ENCODE measurements at places on chromosomes 6 and 20.

- no peak for DNase-seq
Measured at GRCh38 chr20:12946789-12947188, 62.0 kb upstream of the SPTLC3 start.

DNA sequence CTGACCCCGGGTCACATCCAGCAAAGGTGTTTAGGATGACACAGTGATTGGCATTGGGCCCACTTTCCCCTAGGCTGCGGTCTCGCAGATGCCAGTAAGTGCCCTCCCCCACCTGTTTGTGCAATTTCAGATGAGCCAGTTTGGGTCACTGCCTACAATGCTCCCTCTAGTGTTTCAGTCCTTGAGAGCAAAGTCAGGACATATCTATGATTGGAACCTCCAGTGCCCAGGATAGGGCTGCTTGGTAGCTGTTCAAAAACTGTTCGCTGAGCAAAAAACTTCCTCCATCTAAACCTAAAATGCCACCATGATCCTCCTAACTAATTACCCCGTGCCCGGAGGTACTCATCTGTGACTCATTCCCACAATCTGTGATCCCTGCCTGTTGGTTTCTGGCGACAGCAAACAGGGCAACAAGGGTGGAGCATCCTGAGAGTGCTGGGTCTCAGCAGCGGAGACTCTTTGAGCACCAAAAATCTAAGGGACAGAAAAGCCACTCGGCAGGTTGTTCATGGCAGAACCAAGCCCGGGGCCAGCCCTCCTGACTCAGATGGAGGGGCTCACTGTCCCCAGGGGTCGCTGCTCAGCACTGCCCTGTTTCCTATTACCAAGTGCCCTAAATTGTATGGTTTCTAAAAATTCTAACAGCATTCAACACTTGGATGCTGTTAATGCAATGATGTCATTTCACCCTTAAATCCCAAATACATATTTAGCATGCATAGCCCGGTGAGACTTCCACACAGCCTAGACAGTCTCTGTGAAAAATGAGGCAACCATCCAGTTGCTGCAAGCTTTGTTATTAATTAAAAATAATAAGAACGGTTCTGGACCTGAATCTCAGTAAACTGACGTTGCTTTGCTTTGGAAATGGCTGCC, 5.0 kb downstream of the VSX1 start:
- no peak for DNase-seq

GRCh38 chr20:52484438-52484837, 292.9 kb upstream of the ZFP64 start:
- no peak for DNase-seq

DNA sequence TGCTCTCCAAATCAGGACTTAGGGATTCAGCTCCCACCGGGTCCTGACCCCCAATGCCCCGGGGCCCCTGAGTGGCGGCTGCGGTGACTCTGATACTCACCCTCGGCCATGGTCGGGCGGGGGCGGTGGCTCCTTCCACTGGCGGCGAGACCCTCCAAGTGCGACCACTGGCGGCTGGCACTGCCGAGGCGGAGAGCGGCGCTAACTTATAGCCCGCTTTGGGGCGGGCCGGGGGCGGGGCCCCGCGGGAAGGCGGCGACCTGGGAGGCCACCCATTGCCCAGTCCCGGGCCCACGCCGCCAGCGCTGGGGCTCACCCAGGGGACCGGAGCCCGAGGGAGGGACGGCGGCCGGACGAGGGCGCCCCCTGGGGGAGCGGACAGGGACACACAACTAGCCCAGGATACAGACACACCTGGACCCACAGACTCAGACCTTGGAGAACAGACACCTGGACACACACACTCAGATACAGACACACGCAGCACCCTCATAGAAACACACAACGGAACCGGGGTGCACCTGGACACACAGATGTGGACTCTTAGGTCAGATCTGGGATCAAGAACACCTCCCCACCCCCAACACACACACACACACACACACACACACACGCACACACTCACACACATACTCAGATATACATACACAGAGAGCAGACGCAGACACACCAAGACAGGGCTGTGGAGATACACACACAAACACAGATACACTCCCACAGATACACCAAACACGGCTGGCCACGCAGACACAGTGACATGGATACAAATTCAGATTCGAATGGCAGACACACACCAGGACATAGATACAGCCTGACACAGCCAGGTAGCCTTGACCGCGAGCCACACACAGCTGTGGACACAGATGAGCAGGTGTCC, at the start of gene TGM2:
TGM2 (minus strand) TSS at position 182 of the 877 bp plus-strand sequence; CDS start at position 110, 72 bp downstream.
- no peak for DNase-seq

GRCh38 chr20:47290008-47290407, 66.5 kb downstream of the ZMYND8 start:
- DNase-seq, result no peak

DNA sequence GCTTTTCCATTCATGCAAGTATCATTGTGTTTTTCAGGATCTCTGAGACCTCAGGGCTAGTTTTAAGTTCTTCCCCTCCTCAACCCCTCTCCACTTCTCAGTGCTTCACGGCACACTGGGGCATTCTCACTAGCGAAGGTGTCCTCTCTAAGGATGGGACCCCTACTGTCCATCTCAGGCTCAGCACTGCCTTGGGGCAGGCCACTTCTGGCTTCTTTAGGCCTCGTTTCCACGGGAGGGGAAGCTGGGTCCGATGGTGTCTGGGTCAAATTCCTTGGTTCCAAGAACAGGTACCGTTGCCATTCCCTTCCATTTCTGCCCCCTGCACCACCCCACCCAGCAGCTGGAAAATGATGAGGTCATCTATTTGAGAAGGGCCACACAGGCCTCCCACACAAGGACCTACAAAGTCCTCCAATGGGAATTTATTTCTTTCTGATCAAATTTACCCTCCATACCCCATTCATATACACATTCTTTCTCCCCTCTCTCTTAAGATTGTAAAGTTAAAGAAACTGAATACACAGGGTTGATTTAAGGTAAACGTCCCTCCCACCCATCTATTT, 17.2 kb downstream of the GNAS start:
- DNase-seq, result no peak

DNA sequence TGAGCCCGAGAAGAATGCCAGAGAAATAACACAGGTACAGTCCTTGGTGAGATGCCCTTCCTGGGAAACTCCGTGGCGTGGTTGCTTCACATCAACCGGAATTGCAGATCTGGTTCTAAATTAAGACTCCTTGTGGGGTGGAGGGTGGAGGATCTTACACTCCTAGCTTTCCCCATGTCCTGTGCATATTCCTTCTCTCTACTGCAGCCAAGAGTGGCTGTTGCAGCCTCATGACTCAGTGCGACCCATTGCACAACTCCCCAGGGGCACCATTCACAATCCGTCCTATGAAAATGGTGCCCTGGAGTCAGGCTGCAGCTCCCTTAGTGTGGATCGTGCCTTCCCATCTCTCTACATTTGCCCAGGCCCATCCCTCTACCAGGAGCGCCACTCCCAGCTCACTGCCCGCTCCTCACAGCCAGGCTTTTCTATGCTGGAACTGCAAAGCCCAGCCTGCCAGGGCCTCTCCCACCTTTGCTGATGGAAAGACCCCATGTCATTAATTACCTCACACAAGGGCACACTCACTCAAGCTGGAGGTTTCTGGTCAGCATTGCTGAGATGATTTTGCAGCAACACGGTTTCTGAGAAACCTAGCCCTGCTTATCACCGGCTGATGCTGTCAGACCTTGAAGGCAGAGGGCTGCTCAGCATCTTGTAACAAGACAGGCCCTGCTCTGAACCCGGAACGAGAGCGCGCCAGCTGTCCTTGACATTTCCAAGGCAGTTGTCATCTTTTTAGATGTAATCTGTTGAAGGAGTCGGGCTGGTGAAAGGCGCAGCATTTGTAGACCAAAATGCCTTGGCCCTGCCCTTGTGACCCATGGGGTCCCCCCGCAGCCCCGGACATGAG, 39.7 kb downstream of the SIRPA start:
- no peak for DNase-seq

- no peak for DNase-seq
Measured at GRCh38 chr6:45822246-45822812, 193.3 kb downstream of the CLIC5 start.

DNA sequence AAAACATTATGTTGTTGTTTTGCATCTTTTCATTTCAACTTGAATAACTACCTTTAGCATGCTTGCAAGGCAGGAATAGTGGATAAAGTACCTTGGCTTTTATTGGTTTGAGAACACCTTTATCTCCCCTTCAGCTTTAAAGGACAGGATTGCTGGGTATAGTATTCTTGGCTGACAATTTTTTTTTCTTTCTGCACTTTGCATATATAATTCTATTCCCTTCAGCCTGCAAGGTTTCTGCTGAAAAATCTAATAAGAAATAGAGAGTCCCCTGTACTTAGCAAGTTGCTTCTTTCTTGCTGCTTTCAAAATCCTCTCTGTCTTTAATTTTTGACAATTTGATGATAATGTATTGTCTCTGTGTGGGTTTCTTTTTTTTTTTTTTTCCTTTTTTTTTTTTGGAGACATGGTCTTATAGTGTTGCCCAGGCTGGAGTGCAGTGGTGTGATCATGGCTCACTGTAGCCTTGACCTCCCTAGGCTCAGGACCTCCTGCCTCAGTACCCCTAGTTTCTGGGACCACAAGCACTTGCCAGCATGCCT, 47.1 kb downstream of the SMAP1 start:
- no peak for DNase-seq

- DNase-seq, result no peak
Measured at GRCh38 chr6:137160763-137161162, 12.7 kb downstream of the IL22RA2 start.

GRCh38 chr6:26592649-26593048, 4.1 kb upstream of the ABT1 start:
- no peak for DNase-seq

DNA sequence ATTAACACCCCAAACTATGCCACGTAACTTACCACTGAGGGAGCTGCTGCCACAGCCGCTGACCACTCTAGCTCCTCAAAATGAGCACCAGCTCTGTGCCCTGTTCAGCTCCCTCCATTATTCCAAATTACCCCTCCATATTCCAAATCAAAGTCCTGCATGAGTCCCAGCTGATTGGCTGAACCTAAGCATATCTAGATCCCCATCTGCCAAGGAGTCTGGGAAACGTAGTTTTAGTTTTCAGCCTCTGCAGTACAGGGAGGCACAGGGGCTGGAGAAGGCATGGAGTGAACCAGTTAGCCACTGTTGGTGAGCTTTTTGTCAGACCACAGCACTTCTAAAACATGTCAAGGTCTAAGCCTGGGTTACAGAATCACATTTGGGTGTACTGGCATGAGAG, 15.9 kb downstream of the UNC5CL start:
- no peak for DNase-seq

DNA sequence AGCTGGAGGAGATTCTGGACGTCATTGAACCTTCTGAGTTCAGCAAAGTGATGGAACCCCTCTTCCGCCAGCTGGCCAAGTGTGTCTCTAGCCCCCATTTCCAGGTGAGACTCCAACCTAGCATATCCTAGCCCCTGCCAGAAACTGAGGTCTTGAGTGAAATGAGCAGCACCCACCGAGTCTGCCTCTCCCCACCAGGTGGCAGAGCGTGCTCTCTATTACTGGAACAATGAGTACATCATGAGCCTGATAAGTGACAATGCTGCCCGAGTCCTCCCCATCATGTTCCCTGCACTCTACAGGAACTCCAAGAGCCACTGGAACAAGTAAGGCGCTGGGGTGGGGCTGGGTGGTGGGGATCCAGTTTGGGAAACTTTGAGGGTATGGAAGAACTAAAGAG, 4.6 kb downstream of the MEA1 start:
- no peak for DNase-seq

DNA sequence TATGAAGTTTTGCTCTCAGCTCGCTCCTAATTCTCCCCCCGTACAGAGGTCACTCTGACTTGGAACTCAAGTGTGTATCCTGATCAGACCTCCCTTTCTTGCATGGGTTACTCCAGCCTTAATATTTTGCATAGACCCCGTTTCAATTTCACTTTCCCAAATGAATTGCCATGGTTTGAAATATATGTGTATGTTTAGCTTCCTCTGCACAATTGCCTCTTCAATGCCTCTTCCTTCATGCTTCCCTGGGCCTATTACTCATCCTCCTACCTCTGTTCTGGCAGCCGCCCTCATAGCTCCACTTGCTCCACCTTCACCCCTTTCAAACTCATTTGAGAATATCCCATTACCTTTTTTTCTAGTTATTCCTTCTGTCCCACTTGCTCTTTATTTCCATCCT, 90.0 kb upstream of the SAMD5 start:
- DNase-seq, result no peak

DNA sequence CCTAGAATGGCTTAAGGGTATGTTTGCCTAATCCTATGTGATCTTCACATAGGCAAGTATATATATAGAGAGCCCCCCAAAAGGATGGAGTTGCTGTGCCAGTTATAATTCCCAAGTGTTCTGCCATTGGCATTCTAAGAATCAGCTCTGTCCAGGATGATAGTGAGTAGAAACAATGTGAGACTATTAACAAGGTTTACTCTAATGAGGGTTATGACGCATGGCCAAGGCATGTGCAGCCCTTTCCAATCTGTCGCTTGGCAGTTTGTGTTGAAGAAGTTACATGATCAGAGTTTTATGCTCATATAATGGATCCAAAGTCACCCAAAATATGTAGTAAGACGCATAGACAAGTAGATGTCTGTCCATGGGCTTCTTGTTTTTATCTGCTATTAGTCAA, 33.6 kb downstream of the VGLL2 start:
- DNase-seq, result no peak

DNA sequence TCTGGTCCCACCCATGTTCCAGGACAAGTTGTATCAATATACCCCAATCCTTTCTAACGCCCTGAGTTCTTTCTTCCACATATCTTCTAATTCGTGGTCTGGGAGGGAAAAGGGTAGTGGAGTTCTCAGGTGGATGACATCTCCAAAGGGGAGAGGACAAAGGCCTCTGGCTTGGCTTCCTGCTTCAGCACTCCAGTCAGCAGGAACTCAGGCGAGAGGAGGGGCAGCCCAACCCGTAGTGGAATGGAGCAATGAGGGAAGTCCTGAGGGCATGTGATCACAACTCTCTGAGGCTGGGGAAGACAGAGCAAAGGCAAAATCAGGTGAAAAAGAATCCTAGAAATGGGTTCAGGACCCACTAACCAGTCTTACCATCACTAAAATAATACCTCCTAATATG, 9.6 kb upstream of the NRM start:
- no peak for DNase-seq

DNA sequence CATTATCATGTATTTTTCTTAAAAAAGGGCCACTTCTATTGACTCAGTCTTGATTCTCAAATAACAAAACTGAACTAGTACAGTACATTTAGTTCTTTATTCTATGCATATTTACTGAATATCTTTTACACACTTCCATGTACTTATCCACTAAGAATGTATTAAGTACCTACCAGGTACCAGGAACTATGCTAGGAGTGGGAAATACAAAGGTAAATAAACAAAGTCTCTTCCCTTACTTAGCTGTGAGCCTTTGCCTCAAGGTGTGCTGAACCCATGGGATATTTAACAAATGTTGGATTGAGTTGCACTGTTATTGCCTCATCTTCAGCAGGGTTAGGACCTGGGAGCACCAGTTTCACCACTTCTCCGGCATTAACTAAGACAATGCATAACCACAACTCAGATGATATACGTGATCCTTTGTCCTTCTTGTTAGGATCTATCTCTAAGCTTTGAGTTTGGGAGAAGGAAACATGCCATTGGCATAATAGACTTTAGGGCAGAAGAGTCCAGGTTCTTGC, 533.9 kb downstream of the TFAP2B start:
- DNase-seq, result no peak
